ENCODE measurements at places on chromosomes 4 and X.

DNA sequence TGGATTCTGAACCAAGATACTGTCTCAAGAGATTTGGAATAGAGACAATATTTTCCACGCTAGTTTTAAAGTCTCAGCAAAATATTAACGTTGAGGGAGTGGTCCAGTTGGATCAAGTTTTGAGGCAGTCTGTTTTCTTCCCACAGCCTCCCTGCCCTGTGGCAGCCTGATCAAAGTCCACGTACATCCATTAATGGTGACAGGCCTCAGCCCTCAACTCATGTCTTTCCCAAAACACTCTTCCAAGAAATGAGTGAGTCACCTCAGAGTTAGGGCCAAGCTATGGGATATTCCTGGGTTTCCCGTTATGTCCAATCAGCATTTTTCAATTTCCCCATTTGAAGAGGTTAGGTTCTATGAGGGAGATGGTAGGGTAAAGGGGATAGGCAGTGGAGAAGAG, 28.5 kb downstream of the EGFL6 start:
- DNase-seq, result no peak

DNA sequence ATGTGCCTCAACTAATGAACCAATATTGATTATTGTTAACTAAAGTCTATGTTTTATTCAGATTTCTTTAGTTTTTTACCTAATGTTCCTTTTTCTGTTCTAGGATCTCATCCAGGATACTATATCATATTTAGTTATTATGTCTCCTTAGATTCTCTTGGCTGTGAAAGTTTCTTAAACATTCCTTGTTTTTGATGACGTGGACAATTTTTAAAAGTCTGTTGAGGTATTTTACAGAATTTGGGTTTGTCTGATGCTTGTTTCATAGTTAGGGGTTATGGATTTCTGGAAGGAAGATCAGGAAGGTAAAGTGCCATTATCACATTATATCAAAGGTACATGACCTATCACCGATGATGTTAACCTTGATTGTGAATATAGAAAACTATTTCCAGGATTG, 18.2 kb upstream of the MCTS1 start:
- no peak for DNase-seq

GRCh38 chrX:71604141-71604540, 14.2 kb downstream of the CXCR3 start:
- no peak for DNase-seq

DNA sequence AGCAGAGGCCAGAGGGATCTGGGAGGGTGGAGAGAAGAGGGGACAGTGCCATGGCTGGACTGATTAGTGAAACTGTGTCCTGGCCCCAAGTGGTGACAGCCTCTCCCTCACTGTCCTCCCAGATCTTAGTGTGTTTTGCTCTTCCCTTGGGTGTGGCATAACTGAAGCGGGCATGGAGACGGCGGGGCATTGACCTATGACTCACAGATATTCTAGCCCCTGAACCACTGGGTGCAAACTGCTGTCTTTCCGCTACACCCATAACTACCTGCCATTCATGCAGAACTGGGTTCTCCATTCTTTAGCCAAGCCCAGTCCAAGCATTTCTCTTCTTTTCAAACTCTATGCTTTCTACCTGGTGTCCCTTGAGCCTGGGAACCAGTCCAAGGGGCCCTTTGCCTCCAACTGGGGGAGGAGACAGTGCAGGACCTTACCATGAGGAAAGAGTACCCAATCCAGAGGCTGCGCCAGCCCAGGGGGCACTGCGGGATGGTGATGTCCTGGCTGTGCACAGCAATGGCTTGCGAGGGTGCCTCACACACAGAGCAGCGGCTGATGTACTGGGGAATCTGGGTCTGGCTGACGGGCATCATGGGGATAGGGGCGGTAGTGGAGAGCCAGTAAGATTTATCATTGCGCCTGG, 67.6 kb downstream of the ATG4A start:
- DNase-seq, result no peak

Measured in hypothalamus (tissue), 51 donors.